ENCODE measurements at places on chromosomes 1 and 21.

DNA sequence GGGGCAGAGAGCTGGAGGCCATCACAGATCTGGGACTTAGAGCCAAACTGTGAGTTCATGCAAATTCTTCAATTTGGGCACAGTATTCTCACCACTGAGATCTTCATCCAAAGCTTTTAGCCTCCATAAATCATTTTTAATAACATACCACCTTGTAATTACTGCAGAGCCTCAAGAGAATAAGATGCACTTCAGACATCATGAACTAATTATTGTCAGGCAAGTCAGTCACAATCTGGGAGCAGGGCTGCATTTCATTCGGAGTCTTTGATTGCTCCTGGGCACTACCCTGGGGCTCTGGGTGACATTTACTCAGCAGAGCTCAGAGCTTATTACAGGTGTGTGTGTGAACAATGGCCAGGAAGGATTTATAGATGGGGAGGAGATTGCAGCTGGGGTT lies 623.7 kb downstream of the PTPRU start:
- DNase-seq: no peak

- DNase-seq: no peak
Measured at GRCh38 chr1:91701472-91701869, 184.5 kb downstream of the TGFBR3 start.

- no peak for DNase-seq
Measured at GRCh38 chr1:216055004-216055403, 368.2 kb downstream of the USH2A start.

DNA sequence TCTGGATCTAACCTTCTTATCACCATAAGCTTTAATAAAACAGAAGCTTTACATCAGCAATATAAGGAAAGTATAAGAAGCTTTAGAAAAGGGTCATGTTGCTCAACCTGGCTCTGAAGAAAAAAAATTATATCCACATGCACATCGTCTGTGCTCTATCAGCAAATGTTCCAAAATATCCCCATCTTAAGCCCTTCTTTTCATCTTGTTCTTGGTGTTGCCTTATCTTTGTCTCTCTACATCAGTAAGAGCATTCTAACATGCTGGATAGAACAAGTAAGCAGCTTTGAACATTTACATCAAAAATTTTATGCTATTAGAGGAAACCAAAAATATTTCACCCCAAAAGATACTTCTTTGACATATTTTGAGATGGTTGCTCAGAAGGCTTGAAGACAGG lies 157.8 kb upstream of the SNX7 start:
- DNase-seq: no peak

DNA sequence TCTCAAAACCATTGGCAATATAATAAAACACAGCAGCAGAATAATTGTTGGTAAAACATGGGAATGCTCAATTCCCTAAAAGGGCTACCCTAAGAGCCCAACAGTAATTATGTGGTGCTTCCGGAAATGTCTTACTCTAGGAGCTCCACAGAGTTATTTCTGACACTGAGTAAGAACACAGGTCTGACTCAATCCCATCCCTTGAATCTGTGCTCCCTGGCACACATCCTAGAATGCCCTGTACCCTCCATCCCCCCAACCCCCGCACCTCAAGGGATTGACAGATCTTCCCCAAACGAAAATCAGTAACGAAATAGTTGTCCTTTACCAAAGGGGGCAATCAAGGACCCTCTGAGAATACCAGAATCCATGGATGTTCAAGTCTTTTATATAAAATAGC lies 71.9 kb downstream of the SMYD2 start:
- no peak for DNase-seq

- DNase-seq: no peak
Measured at GRCh38 chr1:40987439-40988276, 8.2 kb downstream of the CTPS1 start.

DNA sequence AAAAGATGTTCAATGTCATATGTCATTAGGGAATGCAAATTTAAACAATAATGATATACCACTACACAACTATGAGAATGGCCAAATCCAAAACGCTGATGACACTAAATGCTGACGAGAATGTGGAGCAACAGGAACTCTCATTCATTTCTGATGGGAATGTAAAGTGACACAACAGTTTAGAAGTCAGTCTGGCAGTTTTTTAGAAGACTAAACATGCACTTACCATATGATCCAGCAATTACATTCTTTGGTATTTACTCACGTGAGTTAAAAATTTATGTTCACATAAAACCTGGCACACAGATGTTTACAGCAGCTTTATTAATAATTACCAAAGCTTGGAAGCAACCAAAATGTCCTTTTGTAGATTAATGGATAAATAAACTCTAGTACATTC lies 110.4 kb upstream of the C1orf21 start:
- no peak for DNase-seq

- DNase-seq: no peak
Measured at GRCh38 chr1:205438213-205439158, 16.6 kb upstream of the LEMD1 start.

- no peak for DNase-seq
Measured at GRCh38 chr1:201539561-201540431, 869 bp downstream of the NAV1 start.

DNA sequence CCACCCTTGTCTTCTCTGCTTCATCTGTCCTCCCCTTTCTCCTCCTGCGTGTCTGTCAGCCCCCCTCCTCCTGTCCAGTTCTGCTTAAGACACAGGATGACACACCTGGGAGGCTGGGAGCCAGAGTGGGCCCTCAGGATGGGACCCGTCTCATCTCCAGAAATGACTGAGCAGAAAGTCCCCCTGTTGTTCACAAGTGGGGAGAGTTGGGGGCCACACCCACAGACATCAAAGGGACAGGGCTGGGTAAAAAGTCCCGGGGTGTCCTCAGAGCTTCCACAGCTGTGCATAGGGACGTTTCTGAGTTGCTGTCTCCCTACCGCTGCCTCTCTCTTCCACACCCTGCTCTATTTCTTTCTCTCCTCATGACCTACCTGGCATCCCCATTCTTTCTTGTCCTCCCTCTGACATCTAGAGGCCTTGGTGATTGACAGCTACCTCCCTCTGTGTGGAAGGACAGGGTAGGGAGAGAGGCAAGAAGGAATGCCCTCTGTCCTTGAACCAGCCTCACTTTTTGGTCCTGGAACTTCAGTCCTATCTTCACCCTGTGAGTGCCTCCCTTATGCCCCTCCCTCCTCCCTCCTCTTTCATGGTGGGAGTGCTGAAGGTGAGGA lies 19.5 kb upstream of the SH2D2A start:
- DNase-seq: no peak

DNA sequence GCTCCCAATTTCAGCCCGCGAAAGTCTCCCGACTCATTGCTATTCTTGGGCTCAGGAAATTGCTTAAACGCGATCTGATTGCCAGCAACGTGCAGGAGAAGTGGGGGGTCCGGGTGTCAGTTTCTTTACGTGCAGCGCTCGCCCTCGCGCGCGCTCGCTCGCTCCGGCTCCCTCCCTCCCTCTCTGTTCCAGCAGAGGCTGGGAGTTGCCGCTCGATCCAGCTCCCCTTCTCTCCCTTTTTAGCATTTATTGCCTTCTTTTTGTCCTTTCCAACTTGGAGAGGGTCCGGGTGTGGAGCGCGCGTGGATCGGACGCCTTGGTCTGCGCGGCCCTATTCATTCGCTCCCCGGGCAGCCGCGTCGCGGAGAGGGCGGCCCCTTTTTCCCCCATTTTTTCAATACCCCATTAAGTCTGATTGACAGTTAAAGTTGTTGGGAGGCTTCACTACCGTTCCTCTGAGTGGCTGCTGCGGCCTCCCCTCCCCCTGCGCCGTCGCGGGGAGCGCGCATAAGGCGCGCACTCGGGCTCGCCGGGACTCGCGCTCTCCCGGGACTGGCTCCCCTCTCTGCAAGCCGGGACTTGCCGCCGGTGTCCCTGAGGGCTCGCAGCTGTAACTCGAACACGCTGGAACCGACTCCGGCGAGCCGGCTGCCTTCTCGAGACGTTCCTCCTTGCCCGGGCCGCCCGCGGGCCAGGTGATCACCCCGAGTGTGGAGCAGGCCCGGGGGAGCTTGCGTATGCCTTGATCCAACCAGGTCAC lies at the start of gene DHRS3:
TSS of gene DHRS3 (minus strand) at position 310 of the 760 bp plus-strand sequence. CDS start 862 bp downstream, outside the sequence.
- DNase-seq: no peak

DNA sequence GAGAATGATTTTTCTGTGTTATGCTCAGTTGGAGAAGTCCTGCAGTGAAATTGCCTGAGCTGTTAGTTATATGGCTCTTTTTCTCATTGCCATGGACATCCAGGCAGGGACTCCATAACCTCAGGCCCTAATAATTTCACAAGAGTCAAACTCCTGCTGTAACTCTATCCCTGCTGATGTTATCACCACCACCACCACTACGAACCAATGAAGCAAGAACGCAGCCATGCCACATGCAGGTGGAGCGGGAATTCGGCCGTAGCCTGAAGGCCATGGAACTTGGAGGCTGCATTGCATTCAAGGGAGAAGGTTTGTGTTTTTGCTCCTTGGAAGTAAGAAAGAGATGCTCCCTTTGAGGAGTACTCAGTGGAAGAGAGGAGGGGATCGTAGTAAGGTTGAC lies 16.8 kb upstream of the DLGAP3 start:
- no peak for DNase-seq

DNA sequence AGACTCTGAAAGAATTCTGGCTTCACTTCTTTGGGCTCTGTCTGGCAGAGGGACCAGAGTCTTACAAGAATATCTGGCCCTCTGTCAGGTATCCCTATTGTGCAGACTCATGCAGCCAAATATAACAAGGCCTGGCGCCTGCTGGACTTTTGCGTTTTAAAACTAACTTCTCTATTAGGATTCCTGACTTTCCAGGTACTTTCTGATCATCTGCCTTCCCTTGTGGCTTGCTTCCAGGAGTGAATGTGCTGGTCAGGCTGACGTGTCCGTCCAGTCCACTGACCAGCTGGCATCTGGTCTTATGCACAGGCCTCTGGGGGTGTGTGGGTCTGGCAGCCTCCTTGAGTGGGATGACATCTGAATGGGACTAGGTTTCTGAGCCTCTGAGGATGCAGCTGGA lies 8.6 kb upstream of the RAB29 start:
- DNase-seq: no peak

DNA sequence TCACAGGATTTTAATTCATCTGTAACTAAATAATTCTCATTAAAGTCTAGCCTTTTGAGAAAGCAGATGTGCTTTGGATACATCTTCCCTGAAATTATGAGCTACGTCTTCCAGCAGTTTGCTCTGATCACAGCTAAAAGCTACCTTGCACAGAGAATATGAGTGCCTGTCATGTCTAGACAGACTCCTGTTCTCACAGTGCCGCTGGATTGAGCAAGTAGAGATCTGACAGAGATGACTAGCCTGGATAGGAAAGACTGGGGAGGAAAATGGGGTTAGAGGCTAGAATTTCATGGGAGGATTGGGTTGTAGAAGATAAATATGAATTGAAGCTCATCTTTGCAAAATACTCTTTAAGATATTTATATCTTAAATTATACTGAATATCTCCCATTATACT lies 24.1 kb downstream of the CEPT1 start:
- DNase-seq: no peak

- no peak for DNase-seq
Measured at GRCh38 chr1:7011826-7012225, 226.6 kb downstream of the CAMTA1 start.

- DNase-seq: no peak
Measured at GRCh38 chr1:31529999-31530684, 46.2 kb upstream of the TINAGL1 start.

DNA sequence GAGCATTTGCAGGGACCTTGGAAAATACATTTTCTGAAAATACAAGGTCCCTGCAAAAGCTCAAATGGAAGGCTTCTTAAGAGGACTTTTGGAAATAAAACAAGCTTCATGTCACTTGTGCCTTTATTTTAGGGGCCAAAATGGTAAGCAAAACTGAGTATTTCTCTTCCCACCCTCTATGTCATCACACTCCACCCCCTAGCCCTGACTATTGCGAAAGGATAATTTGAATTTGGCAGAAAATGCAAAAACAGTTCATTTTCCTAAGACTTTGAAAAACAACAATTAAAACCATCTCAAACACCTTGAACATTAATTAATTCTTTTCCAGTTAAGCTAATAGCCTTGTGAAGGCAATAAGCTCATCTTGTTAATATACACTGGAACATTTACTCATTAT lies 201.7 kb downstream of the TM2D1 start:
- no peak for DNase-seq

DNA sequence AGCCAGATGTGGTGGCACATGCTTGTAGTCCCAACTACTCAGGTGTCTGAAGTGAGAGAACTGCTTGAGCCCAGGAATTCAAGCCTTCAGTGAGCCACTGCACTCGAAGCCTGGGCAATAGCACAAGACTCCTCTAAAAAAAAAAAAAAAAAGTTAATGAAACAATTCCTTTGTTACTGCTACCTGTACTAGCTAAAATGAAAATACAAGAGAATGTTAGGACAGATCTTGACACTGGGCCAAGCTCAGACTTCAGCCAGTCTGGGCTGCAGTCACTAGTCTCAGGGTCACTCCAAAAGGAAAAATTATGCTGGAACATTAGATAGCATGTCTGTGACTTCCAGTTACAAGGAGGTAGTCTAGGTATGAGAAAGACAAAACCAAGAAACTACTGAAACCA lies 56.5 kb downstream of the TRIM33 start:
- no peak for DNase-seq

GRCh38 chr1:14786109-14786675 lies 187.7 kb downstream of the KAZN start:
- DNase-seq: no peak

- no peak for DNase-seq
Measured at GRCh38 chr1:153984123-153984894, 1.8 kb downstream of the RAB13 start.

- no peak for DNase-seq
Measured at GRCh38 chr1:230215031-230215430, 148.0 kb downstream of the GALNT2 start.

- no peak for DNase-seq
Measured at GRCh38 chr1:92951141-92951582, 10.1 kb downstream of the DIPK1A start.

GRCh38 chr1:168719306-168720111 lies 9.5 kb downstream of the DPT start:
- no peak for DNase-seq

GRCh38 chr1:236508593-236509027 lies 15.2 kb upstream of the LGALS8 start:
- DNase-seq: no peak

- DNase-seq: no peak
Measured at GRCh38 chr1:15734296-15734695, 1.8 kb upstream of the SLC25A34 start.

DNA sequence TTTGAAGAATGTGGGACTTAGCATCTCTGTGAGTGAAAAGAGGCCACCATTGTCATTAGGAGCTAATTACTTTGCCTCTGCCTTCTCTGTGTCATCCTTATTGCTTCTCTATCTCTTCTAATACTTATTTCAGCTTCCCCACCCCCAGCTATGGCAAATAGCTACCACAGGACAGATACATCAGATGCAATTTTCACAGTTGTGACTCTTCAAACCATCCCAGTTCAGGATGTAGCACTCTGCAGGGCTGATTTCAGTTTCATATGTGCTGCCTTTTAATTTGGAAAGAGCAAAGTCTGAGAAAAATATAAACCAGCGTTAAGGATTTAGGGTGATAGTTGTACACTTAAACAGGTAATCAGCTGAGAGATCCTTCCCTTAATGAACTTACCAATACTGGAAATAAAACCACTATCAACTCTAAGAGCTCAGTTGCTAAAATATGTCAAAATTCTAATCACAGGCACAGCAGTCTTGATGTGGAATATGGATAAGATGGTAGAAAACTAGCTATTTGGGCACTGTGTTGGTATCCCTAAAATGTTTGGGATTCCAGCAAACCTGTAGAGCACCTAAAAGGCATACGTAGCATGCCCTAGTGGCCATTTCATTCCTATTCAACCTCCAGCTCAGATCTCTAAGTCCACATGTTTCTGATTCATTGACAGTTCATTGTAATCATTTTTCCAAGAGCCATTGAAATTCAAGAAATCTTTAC lies 148.4 kb downstream of the SYT2 start:
- DNase-seq: no peak

GRCh38 chr1:156937883-156938282 lies 17.5 kb downstream of the LRRC71 start:
- DNase-seq: no peak
